ENCODE measurements at places on chromosomes 3 and 15.
A peak's percentile ranks its signal among the peaks of the same experiment; 100 is the strongest.

DNA sequence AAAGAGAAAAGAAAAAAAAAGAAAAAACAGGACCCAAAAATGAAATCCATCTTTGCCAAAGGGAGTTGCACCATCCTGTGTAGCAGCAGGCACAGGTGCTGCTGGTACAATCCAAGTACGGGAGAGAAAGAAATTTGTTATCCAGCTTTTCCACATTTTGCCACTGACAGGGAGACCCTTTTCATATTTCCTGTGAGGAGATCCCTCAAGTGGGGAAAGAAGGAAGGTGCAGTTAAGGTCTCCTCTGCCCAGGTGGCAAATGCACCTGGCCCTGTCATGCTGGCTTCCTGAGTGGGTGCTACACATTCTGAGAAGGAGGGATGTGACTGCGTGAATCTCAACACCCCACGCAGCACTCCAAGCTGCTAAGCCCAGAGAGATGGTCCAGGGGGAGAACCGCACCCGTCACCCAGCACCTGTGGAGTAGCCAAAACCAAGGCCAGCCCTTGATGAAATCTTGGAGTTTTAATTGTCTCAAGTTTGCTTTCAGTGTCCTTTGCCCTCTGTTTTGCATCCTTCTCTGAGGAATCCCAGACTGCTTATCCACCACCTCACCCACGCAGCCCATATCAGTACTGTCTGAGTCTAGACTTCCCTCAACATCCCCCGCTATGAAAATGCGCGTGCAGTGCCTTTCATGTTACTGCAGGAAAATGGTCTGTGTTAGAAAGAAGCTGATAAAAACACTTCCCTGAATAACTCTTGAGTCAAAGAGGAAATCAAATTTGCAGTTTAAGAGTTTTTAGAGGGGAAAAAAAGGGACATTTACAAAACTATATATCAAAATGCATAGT, 141.9 kb upstream of the THBS1 start:
- DNase-seq = no peak

DNA sequence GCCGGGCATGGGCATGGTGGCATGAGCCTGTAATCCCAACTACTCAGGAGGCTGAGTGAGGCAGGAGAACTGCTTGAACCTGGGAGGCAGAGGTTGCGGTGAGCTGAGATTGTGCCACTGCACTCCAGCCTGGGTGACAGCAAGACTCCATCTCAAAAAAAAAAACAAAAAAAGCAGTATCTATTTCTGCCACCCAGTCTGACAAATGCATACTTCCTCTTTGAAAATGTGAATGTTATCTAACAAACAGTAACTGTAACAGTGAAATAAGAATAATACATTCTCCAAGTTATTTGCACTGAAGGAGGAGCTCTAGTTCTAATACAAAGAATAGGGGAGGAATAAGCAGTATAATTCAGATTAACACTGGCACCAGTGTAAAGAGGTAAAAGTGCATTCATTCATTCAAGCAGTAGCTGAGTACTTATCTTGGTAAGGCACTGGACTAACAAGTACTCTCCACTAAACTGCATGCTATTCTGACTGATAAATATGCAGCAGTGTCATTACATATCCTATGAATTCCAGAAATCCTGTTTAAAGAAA, 12.9 kb downstream of the VPS13C start:
- no peak for DNase-seq

GRCh38 chr15:66801266-66801665, 99.2 kb downstream of the SMAD6 start:
- no peak for DNase-seq

GRCh38 chr3:189883113-189883753, 237.5 kb downstream of the P3H2 start:
- DNase-seq = no peak

DNA sequence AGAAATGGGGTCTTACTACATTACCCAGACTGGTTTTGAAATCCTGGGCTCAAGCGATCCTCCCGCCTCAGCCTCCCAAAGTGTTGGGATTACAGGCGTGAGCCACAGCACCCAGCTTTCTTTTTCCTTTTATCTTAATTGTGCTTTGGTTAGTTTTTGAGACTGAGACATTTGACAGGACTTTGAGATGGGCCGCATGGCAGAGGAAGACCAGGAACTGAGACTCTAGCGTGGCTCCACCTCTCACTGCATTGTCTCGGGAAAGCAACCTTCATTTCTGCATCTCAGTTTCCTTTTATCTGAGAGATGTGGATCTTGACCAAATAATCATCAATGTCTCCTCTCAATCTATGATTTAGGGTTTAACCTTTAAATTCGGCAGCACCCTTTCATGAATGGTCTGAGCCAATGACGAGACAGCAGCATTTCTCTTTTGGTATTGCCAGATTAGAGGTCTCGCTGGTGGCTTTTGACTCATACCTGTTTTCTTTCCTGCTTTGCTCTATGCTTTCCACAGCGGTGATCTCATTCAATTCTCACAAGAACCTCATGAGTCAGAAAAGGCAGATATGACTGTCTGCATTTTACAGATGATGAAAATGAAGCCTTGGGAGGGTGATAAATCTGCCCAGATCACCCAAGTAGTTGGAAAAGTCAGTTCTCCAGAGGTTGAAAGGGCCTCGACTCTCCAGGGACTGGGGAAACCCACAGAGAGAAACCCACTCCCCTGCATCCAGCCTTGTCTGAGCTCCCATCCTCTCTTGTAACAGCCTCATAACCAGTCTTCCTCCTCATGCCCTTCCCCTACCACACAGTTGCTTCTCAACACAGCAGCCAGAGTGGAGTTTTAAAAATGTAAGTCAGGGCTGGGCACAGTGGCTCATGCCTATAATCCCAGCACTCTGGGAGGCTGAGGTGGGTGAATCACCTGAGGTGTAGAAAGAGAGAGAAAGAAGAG, 84.8 kb upstream of the FOXB1 start:
- DNase-seq = peak; percentile 32

DNA sequence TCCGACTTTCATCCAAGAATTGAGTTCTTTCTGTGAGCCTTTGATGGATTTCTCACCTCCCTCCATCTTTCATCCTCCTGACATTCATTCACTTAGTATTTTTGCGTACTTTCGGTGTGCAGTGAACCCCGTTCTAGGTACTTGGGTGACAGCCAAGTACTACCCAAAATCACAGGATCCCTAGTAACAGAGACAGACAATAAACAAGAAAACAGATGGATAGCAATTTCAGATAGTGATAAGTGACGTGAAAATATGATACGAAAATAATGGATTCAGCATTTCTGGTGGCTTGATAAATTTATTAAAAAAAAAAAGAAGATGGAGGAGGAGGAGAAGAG, 264 bp upstream of the CMTM6 start:
- DNase-seq = no peak

- DNase-seq = no peak
Observed at GRCh38 chr3:46665763-46666452, 27.6 kb downstream of the ALS2CL start.

- DNase-seq = no peak
Observed at GRCh38 chr3:103059432-103059831, 624.6 kb downstream of the ZPLD1 start.
